ENCODE measurements at places on chromosomes 5 and 9.

DNA sequence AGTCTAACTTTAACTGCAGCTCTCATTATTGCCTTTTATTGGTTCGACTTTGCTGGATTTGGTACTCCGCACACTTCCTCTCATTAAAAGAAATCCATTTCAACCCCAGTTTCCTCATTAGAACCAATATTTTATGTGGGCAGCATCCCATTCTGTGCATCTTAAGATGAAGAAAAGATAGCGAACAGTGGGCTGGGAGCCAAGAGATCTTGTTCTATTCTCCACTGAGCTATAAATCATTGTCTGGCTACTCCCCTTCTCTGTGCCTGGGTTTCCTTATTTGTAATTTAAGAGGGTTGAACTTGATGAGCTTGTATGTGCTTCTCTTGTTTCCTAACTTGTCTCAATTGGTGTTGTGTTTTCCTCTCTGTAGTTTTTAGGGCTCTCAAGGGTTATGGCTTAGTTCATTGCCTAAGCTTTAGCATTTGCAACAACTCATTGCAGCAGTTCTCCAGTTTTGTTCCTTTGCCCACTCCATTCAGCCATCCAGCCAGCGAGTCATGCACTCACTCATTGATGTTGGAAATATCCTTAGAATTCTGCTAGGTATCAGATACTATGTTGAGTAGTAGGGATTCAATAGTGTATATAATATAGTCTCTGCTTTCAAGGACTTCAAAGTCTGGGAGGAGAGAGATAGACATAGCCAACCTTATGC lies 273.3 kb upstream of the TNC start:
- H3K27ac ChIP-seq, result no peak overlapping the region
- no peak overlapping the region for H3K4me3 ChIP-seq
- no peaks in the 10 kb centered on the region for H3K4me1 ChIP-seq
- H3K27me3 ChIP-seq, result no peaks in the 10 kb centered on the region
- no peak for DNase-seq

- DNase-seq, result peak; percentile 52
- peak overlapping the region; percentile 70 for H3K27ac ChIP-seq
- no peak overlapping the region for H3K4me3 ChIP-seq
Observed at GRCh38 chr5:119274767-119275130, 81.1 kb upstream of the TNFAIP8 start.

DNA sequence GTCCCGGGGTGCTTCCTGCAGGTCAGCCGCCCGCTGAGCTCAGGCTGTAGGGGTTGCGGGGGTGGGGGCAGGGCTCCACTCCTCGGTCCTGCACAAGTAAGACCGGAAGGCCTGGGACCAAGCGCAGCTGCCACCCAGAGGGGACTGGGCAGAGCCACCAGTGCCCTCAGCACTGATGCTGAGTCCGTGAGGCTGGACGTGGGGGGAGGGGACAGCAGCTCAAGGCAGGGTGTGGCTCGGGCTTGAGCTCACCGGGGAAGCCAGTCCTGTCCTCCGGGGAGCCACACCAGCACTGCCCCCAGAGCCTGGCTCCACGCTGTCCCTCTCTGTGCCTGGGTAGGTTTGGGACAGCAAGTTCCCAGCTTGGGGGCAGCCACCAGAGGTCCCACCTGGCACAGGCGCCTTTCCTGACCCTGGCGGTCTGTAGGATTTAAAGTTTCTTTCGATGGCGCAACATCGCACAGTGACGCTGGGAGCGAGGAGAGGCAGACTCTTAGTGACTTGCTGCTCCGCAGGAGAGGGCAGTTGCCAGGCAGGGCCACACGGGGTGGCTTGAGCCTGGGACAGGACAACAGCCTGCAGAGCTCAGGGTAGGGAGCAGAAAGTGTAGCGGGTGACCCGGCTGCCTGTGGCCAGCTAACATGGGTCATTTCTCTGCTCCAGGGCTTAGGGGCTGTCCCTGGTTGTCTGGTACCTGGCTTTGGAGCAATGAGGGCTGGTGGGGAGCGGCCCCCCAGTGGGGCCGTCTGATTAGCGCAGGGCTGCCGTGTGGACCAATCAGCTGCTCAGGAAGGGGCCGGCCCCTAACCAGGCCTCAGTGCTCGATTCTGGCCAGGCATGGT lies 5.7 kb downstream of the LCN1 start:
- H3K4me3 ChIP-seq, result no peak overlapping the region
- no peak for DNase-seq
- H3K27me3 ChIP-seq, result peaks cover 2% of the 10 kb centered on the region
- no peaks in the 10 kb centered on the region for H3K4me1 ChIP-seq
- no peak overlapping the region for H3K27ac ChIP-seq

DNA sequence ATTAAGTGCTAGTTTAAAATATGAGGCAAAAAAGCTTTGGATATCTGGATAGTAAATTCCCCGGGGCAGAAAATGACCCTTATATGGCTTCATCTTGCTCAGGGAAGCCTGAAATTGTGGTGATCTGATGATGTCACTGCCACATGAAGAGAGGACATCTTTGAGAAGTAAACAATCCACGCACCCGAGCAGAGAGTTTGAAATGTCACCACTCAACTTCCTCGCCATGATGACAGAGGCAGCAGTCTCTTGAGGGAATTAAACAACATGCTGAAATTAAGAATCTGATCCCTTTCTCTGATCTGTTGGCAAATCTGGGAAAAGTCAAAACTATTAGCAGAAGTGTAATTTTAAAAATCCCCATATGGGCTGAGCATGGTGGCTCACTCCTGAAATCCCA lies 110.0 kb downstream of the TLE1 start:
- H3K27ac ChIP-seq, result no peak overlapping the region
- H3K27me3 ChIP-seq, result no peaks in the 10 kb centered on the region
- DNase-seq, result no peak
- no peak overlapping the region for H3K4me3 ChIP-seq

- H3K4me1 ChIP-seq, result no peaks in the 10 kb centered on the region
- no peak overlapping the region for H3K27ac ChIP-seq
- H3K4me3 ChIP-seq, result no peak overlapping the region
- H3K27me3 ChIP-seq, result no peaks in the 10 kb centered on the region
- H3K36me3 ChIP-seq, result no peaks in the 10 kb centered on the region
Observed at GRCh38 chr5:98454904-98455303, 318.6 kb upstream of the RGMB start.

GRCh38 chr9:136978073-136978864 lies 965 bp downstream of the PTGDS start:
- H3K27ac ChIP-seq, result no peak overlapping the region
- H3K36me3 ChIP-seq, result no peaks in the 10 kb centered on the region
- H3K4me3 ChIP-seq, result no peak overlapping the region
- DNase-seq, result peak; percentile 59
- peaks cover 32% of the 10 kb centered on the region for H3K4me1 ChIP-seq

GRCh38 chr5:473551-474192 lies 30.7 kb downstream of the EXOC3 start:
- H3K36me3 ChIP-seq, result peaks cover 4% of the 10 kb centered on the region
- H3K4me1 ChIP-seq, result peaks cover 27% of the 10 kb centered on the region
- peaks cover 30% of the 10 kb centered on the region for H3K27me3 ChIP-seq
- H3K27ac ChIP-seq, result no peak overlapping the region
